B cell (primary cell): ENCODE measurements at places on chromosomes 2 and 18.

DNA sequence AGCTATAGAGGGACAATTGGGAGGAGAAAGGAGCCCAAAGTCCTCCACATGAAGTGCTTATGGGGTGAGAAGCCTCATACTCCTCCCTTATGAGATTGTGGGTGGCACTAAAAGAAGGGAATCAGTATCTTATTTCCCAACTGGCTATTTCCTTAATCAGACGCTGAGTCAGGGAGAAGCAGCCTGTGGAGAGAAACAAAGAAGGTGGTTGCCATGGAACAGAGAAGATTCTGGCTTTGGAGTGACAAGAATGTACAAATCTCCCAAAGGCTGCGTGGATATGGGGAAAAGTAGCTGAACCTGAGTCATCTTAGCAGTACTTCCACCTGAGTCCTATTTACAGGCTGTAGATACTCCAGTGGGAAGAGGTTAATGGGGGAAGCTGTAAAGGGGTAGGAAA is 115.8 kb upstream of the CWC22 start:
- no peak for DNase-seq

- no peak for DNase-seq
These were observed 100.4 kb upstream of the FZD5 start for GRCh38 chr2:207869784-207870778.

DNA sequence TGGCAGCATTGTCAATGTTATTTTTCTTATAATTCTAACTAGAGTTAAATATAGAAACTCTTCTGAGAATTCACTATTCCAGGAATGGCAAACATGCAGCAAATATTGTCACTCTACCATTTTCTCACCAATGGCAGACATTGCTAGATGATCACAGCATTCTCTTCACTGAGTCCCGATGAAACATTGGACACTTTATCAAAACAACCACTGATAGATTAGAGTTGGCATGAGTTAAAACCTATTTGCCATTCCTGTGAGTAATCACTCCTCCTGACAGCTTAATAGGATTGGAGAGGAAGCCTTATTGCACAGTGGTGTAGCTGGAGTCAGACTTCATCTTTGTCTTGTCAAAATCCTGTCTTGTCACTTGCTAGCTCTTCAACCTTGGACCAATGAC is 163.9 kb upstream of the THUMPD2 start:
- no peak for DNase-seq

GRCh38 chr18:74264303-74265020 is 27.3 kb downstream of the CYB5A start:
- DNase-seq, result peak; percentile 68
